Suprapubic skin (tissue), 4 donors: ENCODE measurements at places on chromosomes 16 and 17.
A peak's percentile ranks its signal among the peaks of the same experiment; 100 is the strongest.

DNA sequence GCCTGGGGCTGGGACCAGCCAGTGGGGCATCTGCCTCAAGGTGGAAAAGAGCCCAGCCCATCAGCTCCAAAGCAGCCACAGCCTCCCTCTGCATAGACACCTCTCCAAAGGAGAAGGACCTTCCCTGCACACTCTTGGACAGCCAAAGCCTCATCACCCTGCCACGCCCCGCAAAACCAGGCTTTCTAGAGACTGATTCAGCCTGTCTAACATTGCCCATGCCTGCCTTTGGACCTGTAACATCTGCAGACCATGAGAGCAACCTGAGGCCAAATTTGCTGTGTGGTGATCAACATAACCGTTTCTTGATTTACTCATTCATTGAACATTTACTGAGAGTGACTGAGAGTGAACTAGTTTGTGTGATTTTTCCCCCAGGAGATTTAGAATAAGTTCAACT is 219.7 kb upstream of the HSBP1 start:
- DNase-seq, result no peak

DNA sequence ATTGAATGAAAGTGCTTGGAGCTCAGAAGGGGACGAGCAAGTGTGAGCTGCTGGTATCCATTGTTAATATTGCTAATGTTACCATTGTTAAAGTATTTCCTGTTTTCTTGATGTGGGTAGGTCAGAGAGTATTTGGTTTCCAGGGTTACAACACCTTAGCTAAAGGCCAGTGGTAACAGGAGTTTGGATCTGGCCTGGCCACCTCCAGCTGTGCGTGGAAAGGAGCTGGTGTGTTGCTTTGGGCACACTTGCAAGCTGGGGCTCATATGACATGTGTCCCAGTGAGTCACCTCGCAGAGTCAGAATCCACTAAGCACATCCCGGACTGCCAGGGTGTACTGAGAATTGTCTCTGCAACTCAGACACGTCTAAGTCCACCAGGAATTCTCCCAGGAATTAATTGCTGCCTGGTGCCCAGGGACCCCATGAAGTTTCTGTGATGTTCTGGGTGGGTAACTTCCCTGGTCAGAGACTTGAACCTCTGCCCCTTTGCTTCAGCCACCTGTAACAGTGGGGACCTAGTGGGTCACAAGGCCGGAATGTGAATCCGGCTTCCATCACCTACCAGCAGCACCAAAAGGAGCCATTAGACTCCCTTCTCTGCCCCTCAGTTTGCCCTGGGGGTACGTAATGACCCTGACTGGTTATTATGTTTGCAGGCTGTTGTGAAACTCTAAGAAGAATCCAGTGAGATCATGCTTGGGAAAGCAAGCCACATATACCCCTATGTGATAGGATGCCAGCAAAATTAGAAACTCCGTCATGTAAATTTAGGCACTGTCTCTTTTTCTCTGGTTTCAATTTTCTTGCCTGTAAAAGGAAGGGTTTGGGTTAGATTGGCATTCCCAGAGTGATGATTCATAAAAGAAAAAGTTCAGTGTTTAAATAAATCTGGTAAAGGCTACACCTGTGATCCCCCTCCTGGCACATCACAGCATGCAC is 12.8 kb downstream of the SLC6A2 start:
- DNase-seq, result peak; percentile 76

DNA sequence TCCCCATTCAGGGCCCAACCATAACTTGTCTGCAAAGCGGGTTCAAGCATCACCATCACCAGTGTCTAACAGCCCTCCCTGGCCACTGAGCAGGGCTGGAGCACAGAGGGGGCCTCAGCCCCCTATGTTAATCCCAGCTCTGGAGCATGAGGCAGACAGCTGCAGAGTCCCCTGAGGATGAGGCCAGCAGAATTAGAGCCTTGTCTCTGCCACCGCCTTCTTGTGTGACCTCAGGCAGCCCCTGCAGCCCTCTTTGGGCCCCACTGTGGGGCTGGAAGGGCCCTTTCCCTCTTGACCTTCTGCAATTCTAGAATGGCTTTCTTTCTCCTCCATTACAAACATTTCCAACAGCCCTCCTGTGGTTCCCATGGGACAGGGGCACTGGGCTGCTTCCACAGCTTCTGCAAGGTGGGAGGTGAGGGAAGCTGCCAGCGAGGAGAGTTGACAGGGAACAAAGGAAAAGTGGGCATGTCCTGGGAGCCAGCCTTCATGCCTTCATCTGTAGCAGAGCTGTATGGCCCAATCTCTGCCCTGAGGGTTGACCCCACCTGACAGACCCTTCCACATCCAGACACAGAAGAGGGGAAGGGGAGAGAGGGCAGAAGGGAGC is 65.7 kb downstream of the TMEM132E start:
- DNase-seq, result no peak

DNA sequence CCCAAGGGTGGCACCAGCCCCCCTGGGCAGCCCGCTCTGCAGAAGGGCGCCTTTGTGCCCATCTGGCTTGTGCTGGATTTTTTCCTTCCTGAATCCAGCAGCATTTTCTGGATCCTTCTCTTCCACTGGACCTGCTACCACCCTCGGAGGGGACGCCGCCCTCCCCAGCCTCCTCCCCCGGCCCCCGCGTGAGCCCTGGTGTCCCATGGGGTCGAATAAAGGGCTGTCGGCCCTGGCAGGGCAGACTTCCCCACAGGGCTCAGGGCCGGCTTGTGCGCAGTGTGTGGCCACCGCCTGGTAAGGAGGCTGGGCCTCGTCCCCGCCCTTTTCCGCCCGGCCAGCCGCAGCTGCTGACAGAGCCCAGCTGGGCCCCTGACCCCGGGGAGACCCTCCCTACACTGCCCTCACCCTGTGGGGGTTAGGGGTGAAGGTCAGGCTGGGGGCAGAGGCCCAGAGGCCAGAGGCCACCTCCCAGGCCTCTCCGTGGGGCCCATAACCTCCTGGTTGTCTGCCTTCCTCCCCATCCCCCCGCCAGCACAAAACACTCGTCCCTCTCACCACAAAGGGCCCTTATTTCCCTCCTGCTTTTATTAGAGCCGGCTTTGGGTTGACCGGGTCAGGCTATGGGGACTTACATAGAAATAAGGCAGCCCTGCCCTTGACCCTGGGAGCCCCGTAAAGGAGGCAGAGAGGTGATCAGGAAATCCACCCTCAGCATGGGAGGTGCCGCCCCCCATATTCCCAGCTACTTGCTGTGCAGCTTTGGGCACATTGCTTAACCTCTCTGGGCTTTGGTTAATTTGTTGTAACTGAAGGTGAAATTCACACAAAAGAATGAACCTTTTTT is 179.3 kb upstream of the CIBAR2 start:
- DNase-seq, result no peak

DNA sequence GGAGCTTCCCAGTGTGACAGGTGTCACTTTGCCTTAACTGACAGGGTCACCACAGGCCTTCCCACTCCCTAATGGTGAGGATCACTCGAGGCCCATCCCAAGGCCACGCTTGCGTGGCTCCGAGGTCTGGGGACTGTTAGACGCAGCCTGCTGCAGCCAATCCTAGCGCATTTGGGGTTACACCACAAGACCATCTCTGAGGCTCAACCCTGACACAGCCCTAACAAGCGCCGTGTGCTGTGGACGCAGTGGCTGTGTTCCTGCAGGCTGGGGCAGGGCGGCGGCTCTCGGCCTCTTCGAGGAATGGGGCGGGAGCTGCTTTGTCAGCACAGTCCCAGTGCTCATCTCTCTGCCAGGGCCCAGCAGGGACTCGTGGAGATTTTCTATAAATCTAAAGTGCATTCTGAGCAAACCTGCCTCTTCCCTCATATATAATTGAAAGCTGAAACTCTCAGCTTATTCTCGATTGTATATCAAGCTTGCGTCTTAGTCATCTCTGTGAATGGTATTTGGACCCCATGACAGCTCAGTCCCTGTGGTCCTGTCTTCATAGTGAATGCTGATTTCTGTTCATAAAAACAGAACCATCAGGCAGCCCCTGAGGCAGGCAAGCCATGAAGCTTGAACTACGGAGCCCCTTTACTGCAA is 65.8 kb upstream of the CHMP6 start:
- no peak for DNase-seq

- no peak for DNase-seq
These were observed 16.0 kb upstream of the LHX1 start for GRCh38 chr17:36921095-36921851.

DNA sequence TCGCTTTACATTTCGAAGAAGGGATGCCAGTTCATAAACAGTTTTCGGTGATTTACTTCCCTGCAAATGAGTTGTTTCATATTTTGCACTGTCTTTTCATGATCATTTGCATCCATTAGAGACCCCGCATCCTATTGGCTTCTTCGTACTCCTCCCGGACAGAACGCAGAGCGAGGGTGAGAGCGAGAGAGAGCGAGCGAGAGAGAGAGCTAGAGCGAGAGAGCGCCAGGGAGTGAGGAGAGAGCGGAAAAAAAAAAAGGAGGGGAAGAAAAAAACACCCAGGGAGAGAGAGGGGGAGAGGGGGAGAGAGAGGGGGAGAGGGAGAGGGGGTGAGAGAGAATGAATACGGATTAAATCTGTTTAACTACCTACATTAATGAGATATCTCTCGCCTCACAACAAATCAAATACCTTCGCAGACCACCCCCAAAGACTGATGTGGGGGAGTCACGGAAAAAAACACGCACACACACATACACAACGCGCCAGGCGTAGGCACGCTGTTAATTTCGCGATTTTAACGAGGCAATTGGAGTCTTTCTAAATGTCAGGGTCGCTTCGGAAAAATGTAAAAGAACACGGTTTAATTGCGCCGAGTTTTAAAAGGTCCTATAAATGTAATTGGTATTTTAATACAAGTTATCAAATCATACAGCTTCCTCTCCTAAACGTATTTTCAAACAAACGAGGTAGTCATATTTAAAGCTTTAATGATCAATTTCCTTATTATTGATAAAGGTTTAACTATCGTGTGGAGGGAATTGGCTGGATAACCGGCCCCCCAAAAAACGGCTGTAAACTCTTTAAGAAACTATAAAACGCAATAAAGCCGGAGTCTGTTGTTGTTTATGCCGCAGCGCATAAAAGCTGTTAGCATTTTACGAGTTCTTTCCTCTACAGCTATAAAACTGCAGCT is at the start of gene HOXB8:
HOXB8 (minus strand) TSS at position 246 of the 916 bp plus-strand sequence. CDS start 588 bp downstream, outside the sequence.
- no peak for DNase-seq

GRCh38 chr17:47413872-47414271 is 90.1 kb downstream of the EFCAB13 start:
- no peak for DNase-seq

- no peak for DNase-seq
These were observed 165.4 kb downstream of the AIPL1 start for GRCh38 chr17:6269478-6269877.

GRCh38 chr16:71676236-71676635 is 48.3 kb downstream of the PHLPP2 start:
- no peak for DNase-seq

GRCh38 chr16:23229714-23230113 is 47.2 kb downstream of the SCNN1G start:
- DNase-seq, result no peak

- peak; percentile 54 for DNase-seq
These were observed 181.6 kb downstream of the TMEM132E start for GRCh38 chr17:34760931-34761495.

DNA sequence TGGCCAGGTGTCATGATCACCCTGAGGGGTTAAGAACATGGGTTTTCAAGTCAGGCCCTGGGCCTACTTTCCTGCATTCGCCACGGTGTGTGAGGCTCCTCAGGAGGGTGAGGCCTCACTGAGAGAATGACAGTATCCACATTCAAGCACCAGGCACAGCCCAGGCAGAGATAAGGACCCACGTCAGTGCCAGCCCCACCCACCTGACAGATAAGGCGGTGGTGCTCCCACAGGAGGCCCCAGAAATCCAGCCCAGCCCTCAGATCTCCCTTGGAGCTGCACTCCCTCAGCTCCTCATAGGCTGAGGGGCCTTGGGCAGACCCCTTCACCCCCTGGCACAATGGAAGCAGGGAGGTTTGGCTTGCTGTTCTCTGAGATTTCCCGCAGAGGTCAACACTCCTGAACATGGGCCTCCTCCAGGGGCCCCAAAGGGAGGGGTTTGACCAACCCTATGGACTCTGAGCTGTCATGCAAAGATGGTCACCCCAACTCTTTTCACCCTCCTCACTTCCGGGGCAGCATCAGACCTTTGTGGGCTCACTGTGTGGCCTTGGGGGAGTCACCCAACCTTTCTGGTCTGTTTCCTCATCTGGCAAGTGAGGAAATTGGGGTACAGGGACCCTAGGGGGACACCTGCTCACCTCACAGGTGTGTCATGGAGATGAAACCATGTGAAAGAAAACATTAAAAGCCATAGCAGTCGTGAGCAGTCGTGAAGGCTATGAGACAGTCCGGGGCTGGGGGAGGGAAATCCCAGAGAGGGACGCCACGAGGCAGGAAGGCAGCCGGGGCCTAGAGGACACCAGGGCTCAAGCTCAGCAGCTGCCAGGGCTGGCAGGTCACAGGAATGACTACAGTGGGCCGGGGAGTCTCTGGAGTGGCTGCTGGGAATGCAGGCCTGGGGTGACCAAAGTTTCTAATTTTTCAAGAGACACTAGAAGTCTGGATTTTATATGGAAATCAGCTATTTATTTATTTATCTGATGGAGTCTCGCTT is 15.4 kb downstream of the PLLP start:
- no peak for DNase-seq

DNA sequence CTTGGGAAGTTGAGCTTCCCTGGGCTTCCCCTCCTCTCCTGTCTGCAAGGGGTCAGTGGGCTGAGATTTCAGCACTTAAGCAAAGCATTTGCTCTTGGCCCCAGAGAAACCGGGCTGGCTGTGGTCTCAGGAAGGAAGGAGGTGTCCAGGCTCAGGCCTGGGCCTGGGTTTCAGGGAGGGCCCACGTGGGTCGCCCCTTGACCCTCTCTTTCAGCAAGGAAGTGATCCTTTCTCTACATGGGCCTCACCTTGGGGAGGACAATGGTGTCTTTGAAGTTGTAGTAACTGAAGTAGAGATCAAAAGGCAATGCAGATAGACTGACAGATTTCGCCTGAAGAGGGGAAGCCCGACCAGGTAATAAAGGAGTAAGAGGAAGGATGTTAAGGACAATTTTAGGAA is 2.7 kb downstream of the NOD2 start:
- no peak for DNase-seq

DNA sequence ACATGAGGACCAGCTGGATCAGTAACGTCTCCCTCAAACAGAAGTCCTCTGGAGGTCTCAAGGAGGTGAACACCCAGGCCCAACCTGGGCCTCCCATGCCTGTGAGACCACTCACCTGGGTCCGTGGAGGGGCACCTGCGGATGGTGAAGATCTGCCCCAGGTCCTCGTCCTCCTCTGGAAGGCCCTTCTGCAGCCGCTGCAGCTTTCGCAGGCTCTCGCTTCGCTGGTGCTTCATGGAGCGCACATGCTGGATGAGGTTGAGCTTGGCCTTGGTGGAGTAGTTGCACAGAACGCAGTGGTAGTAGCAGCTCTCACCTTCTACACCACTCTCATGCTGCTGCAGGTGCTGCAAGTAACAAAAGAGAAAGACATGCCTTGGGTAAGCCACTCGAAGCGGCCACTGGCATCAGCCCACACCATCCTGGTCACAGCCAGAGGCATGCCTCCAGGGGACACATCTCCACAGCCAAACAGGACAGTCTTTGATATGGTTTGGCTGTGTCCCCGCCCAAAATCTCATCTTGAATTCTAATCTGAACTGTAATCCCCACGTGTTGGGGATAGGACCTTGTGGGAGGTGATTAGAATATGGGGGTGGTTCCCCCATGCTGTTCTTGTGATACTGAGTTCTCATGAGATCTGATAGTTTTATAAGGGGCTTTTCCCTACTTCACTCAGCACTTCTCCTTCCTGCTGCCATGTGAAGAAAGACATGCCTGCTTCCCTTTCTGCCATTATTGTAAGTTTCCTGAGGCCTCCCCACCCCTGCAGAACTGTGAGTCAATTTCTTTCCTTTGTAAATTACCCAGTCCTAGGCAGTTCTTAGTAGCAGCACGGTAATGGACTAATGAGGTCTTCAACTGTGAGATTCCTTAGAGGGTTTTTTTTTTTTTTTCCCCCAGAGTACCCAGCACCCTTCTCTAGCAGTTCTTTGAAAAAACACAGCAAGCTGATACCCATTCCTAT is 158.0 kb downstream of the ZFHX3 start:
- no peak for DNase-seq
